Naive B cell (primary cell): ENCODE measurements at places on chromosomes 11 and 22.

GRCh38 chr22:35912658-35913057, 116.0 kb downstream of the RBFOX2 start:
- DNase-seq: no peak

DNA sequence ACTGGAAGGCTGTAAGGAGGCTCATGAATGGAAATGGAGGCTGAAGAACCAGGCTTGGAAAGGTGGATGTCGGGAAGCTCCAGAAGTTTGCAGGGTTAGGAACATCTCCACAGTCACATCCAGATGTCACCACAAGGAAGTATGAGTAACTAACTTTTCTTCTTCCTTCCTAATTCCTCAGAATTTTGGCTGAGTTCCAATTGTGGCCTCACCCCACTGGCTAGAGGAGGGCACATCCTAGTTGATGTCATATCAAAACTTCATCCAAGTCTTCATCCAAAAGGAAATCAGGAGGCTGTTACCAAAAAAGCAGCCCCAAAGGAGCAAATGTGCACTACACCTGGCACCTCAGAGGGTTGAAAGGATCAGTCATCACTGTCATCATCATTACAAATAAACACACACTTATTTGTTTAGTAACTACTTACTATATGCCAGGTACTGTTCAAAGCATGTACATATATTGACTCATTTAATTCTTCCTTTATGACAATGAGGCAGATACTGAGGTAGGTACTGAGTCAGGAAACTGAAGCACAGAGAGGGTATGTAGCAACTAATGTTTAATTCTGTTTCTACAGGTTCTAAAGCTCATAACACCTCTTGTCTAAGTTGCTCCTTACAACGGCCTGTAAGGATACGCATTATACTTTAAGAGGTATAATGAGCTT, 7.3 kb upstream of the PTPN5 start:
- no peak for DNase-seq

- DNase-seq: no peak
Measured at GRCh38 chr11:76781046-76781801, 1.9 kb upstream of the TSKU start.

DNA sequence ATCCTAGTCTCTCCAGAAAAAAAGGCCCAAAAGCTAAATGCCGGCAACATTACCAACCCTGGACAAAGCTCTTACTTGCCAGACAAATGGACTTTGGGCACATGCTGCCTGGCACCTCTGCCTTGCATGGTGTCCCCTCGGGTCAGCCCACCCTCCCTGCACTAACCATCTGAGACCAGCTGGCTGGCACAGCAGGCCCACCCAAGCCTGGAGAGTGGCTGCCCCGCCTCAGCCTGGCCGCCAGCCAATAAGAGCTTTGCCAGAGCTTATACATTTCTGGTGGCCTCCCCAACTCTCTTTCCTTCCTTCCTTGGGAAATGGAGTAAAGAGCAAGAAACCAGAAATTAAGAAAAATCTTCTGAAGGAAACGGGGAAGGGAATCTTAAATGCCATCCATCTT, 24.5 kb downstream of the MCHR1 start:
- no peak for DNase-seq
